Activated CD4-positive, alpha-beta T cell treated with anti-CD3 and anti-CD28 coated beads for 4 hours (primary cell): ENCODE measurements at places on chromosomes 2 and 18.

- DNase-seq, result peak; percentile 6
Observed at GRCh38 chr2:186575302-186575701, 14.6 kb upstream of the ITGAV start.

DNA sequence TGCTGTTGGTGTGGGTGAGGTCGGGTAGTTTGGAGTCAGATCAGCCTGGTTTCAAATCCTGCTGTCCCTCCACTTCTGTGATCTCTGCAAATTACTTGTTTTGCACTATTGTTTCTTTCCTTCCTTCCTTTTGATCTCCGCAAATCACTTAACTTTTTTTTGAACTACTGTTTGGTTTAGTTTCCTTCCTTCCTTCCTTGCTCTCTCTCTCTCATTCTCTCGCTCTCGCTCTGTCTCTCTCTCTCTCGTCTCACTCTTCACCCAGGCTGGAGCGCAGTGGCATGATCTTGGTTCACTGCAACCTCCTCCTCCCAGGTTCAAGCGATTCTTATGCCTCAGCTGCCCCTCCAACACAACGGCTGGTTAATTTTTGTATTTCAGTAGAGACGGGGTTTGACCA lies 141.6 kb upstream of the ITGA6 start:
- no peak for DNase-seq

GRCh38 chr2:6694555-6694954 lies 171.2 kb downstream of the CMPK2 start:
- no peak for DNase-seq

GRCh38 chr2:119264781-119265692 lies 41.4 kb downstream of the STEAP3 start:
- DNase-seq, result peak; percentile 12

DNA sequence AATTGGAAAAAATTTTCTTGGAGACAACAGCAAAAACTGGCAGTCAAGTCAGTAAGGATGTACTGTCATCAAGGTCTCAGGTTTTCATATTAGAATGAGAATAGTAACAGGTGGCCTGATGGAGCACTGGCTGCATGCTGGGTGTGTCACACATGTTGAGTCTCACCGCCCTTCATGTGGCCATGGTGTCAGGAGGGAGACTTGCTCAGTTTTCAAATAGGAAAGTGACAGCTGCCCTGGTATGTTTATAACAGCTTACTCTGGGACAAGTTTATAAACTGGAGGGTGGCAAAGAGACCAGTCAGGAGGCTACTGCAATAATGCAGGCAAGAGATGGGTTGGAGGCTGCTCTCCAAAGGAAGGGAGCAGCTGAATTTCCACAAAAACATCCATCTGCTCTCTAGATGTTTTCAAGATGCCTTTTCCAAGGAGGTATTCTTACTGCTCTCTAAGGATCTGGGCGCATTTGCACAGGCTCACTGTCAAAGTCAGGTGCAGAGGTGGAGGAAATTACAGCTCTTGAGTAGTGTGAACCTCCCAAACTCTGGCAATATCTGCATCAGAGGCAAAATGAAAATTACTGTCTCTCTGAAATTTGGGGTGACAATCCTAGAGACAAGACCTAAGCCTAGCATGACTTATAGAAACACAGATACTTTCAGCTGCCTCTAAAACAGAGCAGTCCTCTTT lies 321.9 kb upstream of the RAB12 start:
- DNase-seq, result no peak

GRCh38 chr2:112958428-112959108 lies 19.2 kb upstream of the IL36G start:
- DNase-seq, result peak; percentile 39

DNA sequence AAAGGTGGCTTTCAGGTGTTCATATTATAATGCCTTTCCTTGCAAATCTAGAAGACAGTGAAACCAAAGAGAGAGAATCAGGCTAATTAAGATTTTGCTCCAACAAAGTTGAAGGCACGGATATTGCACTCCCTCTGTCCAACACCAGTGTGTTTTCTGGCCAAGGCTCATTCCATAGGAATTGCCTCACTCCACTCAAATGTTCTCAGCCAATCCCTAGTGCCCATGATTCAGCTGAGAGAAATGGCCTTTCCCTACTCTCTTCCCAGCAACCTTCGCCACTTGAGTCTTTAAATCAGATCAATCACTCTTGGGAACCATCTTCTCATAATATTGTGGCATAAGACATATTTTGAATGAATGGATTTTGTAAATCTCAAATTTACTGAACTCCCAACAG lies 768.2 kb upstream of the ACVR2A start:
- no peak for DNase-seq

GRCh38 chr2:145743011-145743410 lies 1223.1 kb upstream of the ZEB2 start:
- no peak for DNase-seq

DNA sequence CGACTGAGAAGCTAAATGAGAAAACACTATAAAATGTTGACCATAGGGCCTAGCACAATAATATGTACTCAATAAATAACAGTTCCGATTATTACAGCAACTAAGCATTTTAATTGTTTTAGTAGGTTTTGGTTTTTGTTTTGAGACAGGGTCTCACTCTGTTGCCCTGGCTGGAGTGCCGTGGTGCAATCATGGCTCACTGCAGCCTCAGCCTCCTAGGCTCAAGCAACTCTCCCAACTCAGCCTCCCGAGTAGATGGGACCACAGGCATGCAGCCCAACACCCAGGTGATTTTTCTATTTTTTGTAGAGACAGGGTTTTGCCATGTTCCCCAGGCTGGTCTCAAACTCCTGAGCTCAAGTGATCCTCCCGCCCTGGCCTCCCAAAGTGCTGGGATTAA lies 54.1 kb downstream of the ESCO1 start:
- no peak for DNase-seq

DNA sequence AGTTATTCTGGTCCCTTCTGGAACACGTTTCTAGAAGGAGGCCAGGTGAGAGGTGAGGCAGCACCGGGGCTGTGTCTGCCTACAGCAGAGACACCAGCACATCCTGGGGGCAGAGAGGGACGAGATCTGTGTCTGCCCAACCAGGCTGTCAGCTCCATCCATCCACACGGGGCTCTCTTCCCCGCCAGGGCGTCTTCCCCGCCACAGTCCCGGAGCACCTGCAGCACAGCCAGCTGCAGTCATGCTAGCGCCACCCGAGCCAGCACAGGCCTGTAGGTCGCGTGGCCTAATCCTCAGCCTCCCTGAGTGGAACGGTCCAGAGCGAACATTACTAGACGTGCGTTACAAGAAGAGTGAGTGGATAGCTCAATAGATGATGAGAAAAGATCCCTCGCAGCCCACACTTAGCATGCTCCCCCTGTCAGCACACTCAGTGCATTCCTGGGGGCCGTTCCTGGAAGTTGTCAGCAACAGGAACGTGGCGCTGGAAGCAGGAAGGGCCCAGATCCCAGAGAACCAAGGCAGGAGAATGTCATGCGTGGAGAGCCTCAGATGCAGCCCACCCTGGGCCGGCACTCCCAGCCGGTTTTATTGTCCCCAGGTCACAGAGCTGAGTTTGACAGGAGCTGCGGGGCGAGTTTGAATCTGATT lies 179.0 kb downstream of the TWIST2 start:
- no peak for DNase-seq

GRCh38 chr2:8049851-8050571 lies 631.8 kb upstream of the ID2 start:
- no peak for DNase-seq

DNA sequence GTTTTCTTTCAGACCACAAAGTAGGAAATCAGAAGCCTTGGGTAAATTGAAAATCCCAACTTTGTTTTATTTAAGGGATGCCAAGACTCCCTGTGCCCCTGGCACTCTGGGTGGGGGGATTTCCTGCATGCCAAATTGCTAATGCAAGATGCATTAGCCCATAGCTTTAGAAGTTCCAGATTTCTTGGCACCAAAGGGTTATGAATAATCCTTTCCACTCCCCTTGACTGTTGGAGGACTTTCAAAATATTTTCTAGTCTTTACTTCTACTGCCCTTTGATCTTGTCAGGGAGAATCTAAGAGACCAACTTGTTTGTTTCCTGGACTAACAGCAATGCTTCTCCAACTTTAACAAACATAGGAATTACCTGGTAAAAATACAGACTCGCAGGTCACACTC lies 81.8 kb upstream of the TGIF1 start:
- DNase-seq, result no peak

DNA sequence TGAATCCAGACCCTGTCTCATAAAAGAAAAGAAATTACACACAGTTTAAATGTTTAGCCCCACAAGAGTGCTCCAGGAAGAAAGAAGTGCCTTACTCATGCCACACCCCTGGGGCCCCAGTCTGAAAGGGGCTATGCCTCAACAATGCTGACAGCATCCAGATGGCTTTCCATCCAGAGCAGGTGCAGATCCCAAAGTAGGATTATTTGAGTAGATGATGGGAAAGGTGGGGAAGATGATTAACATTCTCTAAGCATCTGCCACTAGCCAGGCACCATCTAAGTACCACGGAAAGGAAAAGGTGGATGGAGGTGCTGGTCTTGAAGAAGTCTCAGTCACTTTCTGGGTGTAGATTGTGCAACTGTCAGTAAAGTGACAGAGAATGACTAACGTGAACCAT lies 16.3 kb downstream of the DPYSL5 start:
- DNase-seq, result no peak

- DNase-seq, result no peak
Observed at GRCh38 chr18:48680339-48681250, 141.8 kb downstream of the CTIF start.

- DNase-seq, result no peak
Observed at GRCh38 chr2:223767341-223767740, 70.0 kb downstream of the AP1S3 start.

DNA sequence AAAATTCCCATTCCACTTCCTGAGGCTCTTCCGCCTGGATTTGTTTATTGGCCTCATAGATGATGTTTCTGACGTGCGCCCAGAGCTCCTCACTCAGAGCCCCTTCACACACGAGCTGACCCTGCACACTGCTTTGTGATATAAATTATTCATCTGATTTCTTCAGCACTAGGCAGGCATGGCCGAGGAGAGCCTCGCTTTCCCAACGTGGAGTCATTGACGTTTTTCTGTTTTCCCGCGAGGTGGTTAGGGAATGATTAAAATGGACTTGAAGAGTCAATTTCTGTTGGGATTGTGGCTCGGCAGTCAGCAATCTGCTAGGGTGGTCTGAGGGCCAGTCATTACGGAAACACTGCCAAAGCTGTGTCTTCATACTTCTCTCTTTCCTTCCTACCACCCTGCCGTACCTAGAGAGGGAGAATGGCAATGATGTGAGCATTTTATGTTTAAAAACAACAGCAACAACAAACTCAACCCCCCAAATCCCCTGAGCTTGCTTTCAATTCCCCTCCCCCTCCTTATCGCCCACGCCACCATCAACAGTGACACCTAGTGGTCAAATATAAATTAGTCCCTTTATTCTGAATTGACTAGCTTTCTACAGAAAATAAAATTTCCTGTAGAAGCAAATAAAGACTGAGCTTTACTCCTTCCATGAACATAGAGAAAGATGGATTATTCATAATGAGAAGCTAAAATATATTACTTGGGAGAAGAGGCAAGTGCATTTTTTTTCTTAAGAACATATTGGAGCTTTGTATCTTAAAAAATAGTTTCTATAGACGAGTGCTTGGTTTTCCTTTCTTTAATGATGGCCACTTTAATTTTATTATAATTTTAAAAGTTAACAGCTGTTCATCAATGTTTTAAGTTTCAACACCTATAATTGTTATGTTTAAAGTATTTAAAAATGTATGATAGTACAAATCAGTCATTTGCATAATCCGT lies 285.1 kb downstream of the MTX2 start:
- DNase-seq, result peak; percentile 39

DNA sequence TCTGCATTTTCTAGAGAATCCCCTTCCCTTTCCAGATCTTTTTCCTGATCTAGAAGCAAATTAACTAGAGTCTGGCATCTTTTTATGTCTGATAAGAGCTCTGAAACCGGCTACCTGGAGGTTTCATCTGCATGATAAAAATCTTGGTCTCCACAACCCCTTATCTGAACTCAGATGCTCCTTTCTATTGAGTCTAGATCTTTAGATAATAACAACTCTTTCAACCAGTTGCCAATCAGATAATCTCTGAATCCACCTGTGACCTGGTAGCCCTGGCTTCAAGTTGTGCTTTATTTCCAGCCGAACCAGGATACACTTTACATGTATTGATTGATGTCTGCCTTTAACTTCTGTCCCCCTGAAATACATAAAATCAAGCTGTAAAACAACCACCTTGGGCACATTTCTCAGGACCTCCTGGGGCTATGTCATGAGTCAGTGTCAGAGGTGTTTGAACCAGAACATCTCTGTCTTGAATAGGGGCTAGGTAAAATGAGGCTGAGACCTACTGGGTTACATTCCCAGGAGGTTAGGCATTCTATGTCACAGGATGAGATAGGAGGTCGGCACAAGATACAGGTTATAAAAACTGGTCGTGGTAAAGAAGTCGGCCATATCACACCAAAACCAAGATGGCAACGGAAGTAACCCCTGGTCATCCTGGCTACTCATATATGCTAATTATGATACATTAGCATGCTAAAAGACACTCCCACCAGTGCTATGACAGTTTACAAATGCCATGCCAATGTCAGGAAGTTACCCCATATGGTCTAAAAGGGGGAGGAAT lies 20.8 kb downstream of the RALBP1 start:
- no peak for DNase-seq

DNA sequence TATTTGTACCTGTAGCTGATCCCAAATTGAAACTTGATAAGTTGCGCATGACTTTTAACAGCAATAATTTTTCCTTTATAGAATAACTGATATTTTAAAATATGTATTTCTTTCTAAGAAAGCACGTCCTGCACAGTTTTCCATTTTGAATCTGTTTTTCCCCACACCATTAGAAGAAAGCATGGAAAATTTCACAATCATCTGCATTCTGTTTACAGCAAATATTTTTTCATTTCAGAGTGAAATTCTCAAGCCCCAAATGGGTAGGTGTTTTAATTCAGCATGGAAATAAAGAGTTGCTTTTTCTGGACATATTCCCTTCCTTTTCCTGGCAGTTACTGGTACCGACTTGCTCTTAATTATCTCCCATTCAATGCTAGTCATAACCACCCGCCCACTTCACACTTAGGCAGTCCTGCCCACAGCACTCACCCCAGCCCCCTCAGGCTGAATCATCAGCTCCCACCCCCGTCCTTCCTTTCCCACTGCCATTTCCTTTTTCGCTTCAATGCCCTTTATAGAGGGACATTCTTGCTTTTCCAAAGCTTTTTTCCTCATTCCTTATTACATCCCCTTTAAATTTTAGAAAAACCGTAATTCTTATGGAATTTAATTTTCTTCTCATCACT lies 89.2 kb upstream of the GLS start:
- DNase-seq, result peak; percentile 52
